ENCODE measurements at places on chromosomes 3 and 15.

DNA sequence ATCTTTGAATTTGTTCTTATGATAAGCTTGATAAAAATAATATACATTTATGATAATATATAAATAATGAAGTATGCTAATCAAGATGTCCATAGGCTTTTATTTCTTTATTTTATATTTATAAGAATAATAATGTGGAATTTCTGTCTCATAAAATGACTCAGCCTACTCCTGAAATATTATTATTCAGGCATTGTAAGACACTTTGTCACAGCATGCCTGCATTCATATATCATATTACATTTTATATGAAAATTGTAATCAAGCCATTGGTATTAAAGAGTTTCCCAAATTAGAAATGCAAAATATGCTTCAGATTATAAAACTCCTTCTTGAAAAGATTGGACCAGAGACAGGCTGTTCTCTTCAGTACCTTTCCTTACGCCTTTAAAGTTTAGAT, 1303.7 kb upstream of the CADM2 start:
- DNase-seq = no peak

DNA sequence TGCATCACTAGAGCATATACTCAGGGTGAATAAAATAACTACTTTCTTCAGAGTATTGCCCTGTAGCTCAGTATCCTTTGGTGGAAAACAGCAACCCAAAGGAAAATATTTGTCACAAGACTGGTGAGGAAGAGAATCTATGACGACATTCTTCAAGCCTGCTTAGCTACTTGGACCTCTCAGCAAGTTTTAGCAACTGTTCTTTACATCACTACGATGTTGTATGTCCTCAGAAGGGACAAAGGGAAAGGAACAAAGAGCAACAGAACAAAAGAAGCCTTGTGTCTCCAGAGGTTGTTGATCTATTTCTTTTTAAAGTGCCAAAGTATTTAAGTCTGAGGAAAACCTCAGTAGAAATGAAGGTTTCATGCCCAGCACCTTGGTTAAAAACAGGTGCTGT, 746.7 kb downstream of the NAALADL2 start:
- DNase-seq = no peak

GRCh38 chr3:71533588-71533987, 49.9 kb downstream of the FOXP1 start:
- no peak for DNase-seq

GRCh38 chr3:128128251-128128650, 4.6 kb upstream of the RUVBL1 start:
- no peak for DNase-seq

GRCh38 chr3:134937256-134938028, 142.4 kb downstream of the EPHB1 start:
- no peak for DNase-seq

GRCh38 chr15:58369261-58369701, 62.5 kb upstream of the LIPC start:
- DNase-seq = peak; percentile 91

DNA sequence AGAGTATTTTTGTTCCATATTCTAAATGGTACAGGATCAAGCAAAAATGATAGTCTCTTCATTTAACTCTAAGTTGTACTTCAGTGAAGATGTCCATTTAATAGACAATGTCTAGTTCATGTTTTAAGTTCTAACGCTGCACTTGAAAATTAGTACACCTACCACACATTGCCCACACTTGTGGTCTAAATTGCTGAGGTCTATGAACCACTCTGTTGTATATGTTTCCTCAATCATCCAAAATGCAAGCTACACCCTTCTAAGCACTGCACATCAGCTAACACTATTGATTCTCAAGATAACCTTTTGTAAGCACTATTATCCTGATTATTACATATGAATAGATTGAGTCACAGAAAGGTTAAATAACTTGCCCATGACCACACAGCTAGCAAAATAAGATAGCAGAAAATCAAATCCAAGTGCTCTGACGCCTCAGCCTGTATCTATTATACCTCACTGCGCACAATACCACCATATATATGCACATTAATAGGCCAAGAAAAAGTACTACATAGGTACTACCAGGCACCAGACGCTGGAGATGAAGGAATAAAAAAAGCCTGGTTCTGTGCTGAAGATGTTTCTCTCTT, 6.4 kb downstream of the GOLIM4 start:
- DNase-seq = no peak

- no peak for DNase-seq
Observed at GRCh38 chr3:16286161-16286560, 21.1 kb downstream of the OXNAD1 start.

DNA sequence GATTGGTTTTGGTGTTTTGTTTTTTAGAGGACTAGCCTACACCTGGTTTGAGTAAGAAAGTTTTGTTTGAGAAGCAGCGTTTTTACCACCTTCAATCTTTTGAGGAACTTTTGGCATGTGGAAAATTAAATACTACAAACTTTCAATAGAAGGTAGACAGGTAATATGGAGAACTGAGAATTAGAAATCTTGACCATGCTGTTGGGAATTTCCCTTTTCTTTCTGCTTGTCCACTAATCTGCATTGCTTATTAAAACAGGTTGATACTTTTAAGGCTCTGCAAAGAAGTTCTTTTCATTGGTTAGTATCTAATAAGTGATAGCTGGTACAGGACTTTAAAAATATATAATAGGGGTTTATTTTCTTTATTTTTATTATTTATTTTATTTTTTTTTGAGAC, 31.9 kb downstream of the UBE2E1 start:
- DNase-seq = no peak

GRCh38 chr3:196559826-196560225, 8.5 kb downstream of the WDR53 start:
- DNase-seq = peak; percentile 8

DNA sequence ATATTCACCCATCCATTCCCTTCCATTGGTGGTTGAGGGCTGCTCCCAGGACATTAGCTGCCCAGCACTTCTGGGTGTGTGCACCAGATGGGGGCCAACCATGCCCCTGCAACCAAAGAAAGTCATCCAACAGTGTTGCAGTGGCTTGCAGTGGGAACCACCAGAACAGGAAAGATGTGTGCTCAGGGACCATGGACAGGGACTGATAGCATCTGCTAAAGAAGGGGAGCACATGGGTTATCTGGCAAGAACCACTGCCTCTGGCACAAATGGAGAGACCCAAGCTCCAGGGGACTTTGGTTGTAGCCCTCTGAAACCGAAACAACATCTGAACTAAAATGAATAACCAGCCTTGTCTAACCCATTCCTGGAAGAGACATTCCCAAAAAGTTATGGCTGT, 8.1 kb downstream of the DCLK3 start:
- DNase-seq = peak; percentile 8

DNA sequence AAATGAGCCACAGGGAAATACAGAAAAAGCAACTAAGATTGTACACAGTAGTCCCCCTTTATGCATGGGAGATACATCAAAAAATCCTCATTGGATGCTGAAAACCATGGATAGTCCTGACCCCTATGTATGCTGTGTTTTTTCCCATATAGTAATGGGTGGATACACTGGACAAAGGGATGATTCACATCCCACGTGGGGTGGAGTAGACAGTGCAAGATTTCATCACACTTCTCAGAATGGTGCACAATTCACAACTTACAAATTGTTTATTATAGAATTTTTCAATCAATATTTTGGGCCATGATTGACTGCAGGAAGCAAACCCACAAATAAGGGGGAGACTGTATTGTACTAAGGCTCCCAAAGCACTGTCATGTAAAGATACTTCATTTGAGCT, 224.4 kb upstream of the STRIT1 start:
- peak; percentile 65 for DNase-seq

GRCh38 chr15:63103416-63103815, 18.2 kb upstream of the LACTB start:
- DNase-seq = no peak

DNA sequence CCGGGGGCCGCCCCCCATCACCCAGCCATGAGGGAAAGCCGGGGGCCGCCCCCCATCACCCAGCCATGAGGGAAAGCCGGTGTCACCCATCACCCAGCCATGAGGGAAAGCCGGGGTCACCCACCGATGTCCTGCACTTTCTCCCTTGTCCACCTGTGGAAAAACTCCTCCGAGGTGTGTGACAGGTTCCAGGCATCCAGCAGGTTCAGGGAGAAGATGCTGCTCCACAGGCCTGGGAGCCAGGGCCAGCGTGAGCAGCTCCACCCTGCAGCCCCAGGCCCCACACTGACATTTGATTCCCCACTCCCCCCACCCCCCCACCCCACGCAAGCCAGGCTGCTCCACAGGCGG, 15.5 kb upstream of the EHD4 start:
- no peak for DNase-seq

- DNase-seq = no peak
Observed at GRCh38 chr3:38120693-38121450, 16.1 kb downstream of the ACAA1 start.
